Effector memory CD4-positive, alpha-beta T cell (primary cell): ENCODE measurements at places on chromosomes 6 and 20.

- no peak for DNase-seq
Observed at GRCh38 chr20:20204256-20204655, 151.9 kb downstream of the CFAP61 start.

DNA sequence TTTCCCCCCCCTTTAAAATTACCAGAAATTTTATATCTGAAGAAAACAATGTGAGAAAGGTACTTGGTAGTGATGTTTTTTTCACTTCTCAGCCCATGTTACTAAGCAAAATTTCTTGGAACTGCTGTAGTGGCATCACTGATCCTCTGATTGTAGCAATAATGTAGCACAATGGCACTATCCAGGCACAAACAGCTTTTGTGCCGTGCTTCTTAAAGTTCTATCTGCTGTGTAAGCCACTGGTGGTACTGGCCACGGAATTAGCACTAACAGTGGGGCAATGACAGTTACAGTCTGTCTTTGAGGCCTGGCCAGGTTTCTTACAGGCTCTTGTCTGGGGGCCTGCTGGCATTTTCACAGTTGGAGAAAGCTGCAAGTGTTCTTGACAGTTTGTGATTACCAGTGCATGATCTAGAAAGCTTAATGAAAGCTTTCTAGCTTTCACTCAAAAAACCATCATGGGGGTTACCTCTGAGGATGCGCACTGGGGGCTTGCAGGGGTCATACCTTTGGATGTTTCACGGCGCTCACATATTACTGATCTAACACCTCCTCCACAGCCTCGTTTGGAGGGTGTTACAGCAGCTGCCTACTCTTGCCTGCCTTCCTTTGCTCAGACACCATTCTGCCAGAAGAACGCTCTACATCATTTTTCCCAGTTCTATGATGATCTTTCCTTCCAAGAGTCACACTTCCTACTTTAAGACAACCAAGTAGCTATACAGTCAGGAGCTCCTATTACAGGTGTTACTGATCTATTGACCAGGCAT is 58.4 kb upstream of the ARMH2 start:
- no peak for DNase-seq

DNA sequence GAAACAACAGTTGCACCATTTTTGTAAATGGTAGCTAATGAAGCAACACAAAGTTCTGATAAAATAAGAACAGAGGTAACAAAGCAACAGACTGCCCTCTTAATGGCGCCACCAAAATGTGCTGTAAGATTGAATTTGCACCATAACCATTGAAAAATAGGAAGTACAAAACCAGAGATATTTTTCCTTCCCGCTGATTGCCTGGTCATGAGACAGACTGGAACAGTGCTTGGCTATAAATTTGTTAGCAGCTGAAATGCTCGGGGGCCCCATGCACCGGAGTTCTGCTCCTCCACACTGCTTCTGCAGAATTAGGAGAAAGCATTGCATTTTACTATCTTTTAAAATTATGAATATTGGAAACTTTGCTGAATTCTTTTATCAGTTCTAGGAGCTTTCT is 164.4 kb upstream of the QKI start:
- no peak for DNase-seq

GRCh38 chr6:73388433-73388799 is 6.2 kb upstream of the DDX43 start:
- no peak for DNase-seq

DNA sequence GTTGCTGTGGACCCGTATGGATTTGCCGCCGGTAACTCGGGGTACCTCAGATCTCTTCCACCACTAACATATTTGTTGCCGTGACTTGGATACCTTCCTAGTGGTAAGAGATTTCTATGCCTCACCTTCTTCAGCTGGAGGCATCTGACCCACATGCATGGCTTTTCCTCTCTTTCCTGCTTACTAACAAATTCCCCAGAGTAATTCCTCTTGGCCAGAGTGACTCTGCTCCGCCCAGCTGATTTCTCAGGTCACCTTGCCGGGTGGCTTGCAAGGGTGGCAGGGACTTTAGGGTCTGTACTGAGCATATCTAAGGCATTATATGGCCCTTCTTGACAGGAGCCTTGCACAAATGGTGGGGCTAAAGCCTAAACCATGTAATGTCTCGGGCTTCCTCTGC is 38.2 kb downstream of the FAM184A start:
- DNase-seq: no peak

GRCh38 chr6:133741375-133741861 is 147.5 kb upstream of the TCF21 start:
- no peak for DNase-seq
